Neural crest cell (in vitro differentiated cells): ENCODE measurements at places on chromosomes 3 and 15.

DNA sequence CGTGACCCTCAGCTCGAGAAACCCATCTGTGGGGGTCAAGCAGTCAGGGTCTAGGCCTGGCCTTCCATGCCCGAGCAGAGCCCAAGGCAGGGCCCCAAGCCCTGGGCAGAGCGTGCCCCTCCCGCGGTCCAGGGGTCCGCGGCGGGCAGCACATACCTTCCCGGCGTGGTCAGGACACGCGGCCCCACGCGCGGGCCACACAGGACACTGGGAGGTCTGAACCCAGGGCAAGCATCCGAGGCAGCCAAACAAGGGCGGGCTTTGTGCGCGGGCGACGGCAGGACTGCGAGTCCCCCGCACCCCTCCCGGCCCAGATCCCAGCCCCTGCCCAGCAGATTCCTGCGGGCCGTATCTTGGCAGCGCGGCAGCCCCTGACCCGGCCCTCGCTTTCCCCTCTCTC, 61.6 kb upstream of the ACAN start:
- no peak for DNase-seq
- no peaks in the 10 kb centered on the region for H3K36me3 ChIP-seq
- peaks cover 16% of the 10 kb centered on the region for H3K27me3 ChIP-seq
- H3K27ac ChIP-seq: no peak overlapping the region
- no peak overlapping the region for H3K4me3 ChIP-seq

GRCh38 chr3:124635169-124635539, 95.1 kb upstream of the UMPS start:
- no peak for DNase-seq
- H3K36me3 ChIP-seq: no peaks in the 10 kb centered on the region
- H3K4me3 ChIP-seq: no peak overlapping the region
- H3K27ac ChIP-seq: no peak overlapping the region
- H3K4me1 ChIP-seq: peaks cover 6% of the 10 kb centered on the region

GRCh38 chr3:139122221-139122581, 77.5 kb upstream of the PRR23C start:
- no peak overlapping the region for H3K27ac ChIP-seq
- peaks cover 11% of the 10 kb centered on the region for H3K4me1 ChIP-seq
- H3K36me3 ChIP-seq: no peaks in the 10 kb centered on the region
- no peak for DNase-seq

GRCh38 chr15:56838085-56838484, 80.4 kb upstream of the TCF12 start:
- H3K4me3 ChIP-seq: no peak overlapping the region
- no peak overlapping the region for H3K27ac ChIP-seq
- peaks cover 4% of the 10 kb centered on the region for H3K36me3 ChIP-seq
- H3K27me3 ChIP-seq: no peaks in the 10 kb centered on the region
- DNase-seq: no peak
- peaks cover 17% of the 10 kb centered on the region for H3K4me1 ChIP-seq

DNA sequence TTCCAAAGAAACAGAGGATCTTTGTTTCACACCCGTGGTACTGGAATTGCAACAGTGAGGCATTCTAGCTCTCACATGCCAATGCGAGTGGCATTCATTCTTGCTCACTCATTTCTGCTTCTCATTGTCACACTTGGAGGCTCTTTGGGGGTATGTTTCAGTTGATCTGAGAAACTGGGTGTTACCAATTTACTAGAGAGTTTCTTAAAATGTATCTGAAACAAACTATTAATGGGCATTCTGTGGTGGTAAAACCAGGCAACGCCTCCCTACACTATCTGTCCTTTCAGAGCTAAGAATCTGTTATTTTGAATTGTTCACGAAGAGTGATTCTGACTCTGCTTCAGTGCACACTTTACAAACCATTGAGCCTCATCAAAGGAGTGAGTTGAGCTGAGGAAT, 140.6 kb upstream of the BHLHE40 start:
- no peak overlapping the region for H3K27ac ChIP-seq
- no peaks in the 10 kb centered on the region for H3K36me3 ChIP-seq
- H3K27me3 ChIP-seq: no peaks in the 10 kb centered on the region
- H3K4me1 ChIP-seq: peaks cover 18% of the 10 kb centered on the region
- no peak overlapping the region for H3K4me3 ChIP-seq

- peak overlapping the region; percentile 99 for H3K4me3 ChIP-seq
- peaks cover 17% of the 10 kb centered on the region for H3K36me3 ChIP-seq
- peak overlapping the region; percentile 98 for H3K27ac ChIP-seq
- H3K4me1 ChIP-seq: peaks cover 27% of the 10 kb centered on the region
- no peak for DNase-seq
Observed at GRCh38 chr15:43330780-43331087, 361 bp upstream of the LCMT2 start.

DNA sequence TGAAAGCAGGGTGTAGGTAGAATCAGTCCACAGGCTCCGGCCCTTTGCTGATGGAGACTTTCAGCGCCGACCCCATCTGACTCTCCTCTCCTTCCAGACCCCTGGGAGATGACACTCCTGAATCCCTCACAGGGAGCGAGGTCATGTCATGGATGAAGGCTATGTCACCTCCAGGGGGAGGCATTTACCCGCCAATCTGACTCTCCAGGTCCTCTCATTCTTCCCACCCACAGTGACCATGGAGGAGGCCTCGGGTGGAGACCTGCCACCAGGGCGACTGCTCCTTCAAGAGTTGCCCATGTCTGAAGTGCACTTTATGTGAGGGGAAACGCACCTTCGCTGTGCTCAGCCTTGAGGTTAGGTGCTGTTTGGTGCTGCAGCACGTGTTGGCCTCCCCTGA, 112.7 kb downstream of the KLF13 start:
- H3K4me1 ChIP-seq: peaks cover 19% of the 10 kb centered on the region
- H3K27me3 ChIP-seq: peaks cover 6% of the 10 kb centered on the region
- H3K4me3 ChIP-seq: peak overlapping the region; percentile 39
- no peaks in the 10 kb centered on the region for H3K36me3 ChIP-seq

DNA sequence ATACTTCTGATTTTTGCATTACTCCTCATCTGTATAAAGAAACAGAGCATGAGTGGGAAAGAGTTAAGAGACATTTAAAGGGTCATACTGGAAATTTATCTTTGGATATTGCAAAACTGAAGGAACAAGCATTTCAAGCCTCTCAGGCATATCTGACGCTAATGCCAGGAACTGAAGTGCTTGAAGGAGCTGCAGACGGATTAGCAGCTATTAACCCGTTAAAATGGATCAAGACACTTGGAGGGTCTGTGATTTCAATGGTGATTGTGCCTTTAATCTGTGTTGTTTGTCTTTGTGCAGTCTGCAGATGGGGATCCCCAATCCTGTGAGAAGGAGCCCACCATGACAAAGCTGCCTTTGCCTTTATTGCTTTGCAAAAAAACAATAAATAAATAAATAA, 202.5 kb upstream of the UBE3A start:
- H3K4me1 ChIP-seq: peaks cover 41% of the 10 kb centered on the region
- no peaks in the 10 kb centered on the region for H3K36me3 ChIP-seq
- H3K27me3 ChIP-seq: no peaks in the 10 kb centered on the region
- H3K27ac ChIP-seq: no peak overlapping the region
- no peak overlapping the region for H3K4me3 ChIP-seq

DNA sequence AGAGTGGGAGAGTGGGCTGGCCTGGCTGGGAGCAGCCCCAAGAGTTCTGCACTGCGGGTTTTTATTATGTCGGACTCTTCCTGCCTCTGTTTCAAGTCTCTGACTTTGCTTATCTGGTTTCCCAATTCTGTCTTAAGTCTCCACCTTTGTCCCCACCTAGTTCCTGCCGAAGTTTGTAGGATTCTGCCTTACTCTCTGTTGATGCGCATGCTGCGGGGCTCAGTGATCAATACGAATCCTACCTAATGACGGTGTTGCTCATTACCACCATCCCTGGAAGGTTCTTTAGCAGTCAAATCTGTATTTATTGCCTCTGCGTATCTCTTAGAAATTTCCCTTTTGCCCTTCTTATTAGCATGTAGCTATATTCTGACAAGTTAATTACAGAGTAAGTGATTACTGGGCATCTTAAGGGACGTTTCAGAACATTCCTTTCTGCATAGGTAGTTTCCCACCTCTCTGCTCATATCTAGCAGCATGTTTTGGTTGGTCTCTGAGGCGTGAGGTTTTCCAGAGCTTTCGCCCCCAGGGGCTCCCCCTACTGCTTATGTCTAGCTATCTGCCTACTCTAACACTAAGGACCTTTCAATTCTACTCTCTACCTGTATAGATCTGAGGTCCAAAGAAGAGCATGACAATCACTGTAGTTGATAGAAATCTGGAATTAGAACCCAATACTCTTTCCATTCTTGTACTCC, 236.0 kb upstream of the EIF1B start:
- no peaks in the 10 kb centered on the region for H3K4me1 ChIP-seq
- no peak overlapping the region for H3K4me3 ChIP-seq
- H3K27me3 ChIP-seq: peaks cover 3% of the 10 kb centered on the region
- DNase-seq: no peak
